ENCODE measurements at places on chromosomes 3 and 15.

DNA sequence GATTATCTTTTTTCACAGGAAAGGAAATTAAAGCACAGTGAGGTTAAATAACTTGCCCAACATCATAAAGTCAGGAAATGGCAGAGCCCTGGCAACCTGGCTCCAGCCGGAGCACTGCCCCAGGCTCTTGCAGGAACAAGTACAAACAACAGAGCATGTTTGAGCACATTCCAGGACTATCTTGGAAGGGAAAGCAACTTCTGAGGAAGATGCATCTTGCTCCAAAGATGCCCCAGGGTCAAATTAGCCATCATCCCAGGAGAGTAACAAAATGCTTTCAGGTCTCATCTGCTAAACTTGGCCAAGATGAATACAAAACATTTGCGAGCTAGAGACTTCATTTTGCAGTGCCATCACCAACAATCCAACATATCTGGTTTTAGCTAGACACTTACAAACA, 162.4 kb upstream of the LRRN1 start:
- no peak for DNase-seq

DNA sequence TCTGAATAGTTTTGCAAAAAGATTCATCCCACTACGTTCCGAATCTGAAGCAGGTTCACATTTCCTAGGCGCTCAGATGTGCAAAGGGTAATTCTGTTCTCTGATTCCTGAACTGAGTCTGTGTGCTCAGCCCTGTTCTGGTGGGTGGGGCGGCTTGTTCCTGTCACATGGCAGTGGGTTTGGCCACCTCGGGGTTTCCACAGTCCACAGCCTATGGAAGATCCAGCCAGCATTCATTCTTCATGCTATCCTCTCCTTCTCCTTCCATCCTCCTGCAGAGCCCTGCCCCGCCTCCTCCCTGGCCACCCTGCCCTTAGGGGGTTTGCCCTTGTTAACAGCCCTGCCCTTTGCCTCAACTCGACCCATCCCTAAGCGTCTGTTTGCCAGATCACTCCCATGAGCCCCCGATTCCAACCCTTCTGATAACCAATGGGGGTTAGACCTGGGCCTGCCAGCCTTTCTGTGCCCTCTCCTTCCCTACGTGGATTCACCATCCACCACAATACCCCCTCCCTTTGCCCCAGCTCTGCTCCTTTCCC, 31.0 kb downstream of the PRR20G start:
- no peak for DNase-seq

DNA sequence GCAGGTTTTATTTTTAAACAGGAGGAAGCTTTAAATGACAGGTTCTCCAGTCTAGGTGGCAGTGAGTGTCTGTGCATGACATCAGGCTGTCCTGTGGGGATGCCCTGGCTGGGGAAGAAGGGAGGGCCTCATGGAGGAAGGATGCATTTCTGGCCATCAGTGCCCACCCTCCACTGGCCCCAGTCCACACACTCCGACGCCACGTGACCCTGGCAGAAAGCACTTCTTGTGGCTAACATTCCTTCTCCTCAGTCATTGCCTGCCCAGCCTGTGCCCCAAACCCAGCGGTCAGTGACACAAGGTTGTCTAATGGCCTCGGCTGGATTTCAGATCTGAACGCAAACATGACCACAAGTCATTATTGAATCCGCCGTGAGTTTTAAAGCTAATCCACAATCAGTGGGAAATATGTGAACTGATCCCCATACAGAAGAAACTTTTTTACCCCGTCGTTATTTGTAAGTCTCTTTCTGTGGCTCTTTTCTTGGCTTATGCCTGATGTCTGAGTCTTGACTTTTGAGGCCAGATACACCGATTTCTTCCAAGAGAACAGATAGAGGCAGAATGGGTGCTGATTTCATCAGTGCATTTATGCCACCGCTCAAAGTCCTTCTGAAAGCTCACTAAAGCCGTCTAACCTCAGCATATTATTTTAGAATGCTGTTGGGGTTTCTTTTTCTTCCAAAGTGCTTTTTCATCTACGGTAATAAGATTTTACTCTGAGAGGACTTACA, 17.3 kb upstream of the LRRK1 start:
- no peak for DNase-seq

DNA sequence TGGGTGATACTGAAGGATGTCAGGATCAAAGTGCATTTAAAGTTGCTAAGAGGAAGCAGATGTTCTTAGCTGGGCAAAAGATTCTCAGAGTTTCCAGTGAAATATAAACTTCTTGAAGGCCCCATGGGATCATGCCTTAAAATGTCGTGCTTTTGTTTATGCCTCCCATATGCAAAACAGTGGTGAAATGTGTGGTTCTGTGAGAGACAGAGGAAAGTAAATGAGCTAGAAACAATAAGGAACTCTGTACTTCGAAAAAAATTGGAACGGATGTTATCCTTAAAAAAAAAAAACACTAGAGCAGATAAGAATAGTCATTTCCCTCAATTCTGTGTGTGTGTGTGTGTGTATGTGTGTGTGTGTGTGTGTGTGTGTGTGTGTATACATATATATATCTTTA, 497.0 kb upstream of the TBL1XR1 start:
- DNase-seq = no peak

DNA sequence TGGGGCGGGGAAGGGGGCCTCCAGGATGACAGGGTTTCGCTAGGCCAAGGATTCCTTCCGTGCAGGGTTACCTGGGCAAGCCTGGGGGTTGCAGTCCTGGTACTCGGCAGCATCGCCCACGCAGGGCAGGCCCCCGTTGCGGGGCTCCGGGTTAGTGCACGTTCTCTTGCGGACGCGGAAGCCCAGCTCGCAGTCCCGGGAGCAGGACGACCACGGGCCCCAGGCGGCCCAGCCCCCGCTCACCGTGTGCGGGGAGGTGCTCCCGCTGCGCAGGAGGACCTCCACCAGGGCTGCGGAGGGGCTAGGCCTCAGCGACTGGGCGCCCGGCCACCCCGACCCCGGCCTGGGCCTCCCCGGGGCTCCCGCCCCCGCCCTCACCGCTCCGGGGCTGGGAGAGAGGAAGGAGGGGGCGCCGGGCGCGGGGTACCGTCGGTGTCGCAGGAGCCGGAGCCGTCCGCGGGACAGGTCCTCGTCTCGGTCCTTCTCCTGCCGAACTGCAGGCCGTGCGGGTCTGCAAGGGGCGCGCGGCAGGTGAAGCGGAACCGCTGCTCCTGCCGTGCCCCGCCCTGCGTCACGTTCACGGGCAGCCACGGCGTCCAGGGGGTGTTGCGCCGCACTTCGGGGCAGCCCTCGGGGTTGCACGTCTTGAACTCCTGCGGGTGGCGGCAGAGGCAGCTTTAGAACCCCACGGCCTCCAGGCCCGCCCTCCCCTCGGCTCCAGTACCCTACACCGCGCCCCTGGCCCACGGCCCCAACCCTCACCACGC, 114.6 kb downstream of the SEMA5B start:
- no peak for DNase-seq

DNA sequence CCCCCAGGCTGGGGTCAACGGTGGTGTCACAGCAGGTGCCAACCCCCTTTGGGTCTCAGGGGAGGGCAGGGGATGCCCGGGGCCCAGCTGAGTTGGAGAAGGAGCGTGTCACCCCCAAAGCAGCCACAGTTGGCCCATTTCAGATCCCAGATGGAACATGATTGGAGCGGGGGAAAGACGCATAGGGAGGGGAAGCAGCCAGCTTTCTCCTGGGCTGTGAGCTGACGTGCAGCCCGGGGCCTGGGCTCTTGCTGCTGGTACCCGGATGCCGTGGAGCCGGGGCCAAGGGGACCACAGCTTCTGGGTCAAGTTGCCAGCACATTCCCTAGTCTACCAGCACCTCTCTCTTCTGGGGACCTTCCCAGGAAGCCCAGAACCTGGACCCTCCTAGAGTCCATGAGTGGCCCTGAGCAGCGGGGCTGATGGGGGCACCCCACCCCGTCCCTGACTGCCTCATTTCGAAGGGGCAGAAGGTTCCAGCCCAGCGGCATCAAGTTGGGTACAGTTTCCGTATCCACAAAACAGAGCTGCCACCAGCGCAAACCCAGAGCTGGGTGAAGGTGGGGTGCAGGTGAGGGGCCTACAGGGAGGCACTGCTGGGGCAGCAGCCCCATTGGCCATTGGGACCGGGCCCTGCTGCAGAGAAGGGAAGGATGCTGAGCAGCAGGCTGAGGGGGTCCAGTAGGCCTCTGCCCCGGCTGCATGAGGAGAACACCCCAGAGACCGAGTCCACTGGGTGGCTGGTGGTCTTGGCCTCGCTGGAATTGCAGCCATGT, 148.8 kb downstream of the NSMCE3 start:
- DNase-seq = no peak

- no peak for DNase-seq
Measured at GRCh38 chr3:88061746-88062145, 2.7 kb downstream of the ZNF654 start.

DNA sequence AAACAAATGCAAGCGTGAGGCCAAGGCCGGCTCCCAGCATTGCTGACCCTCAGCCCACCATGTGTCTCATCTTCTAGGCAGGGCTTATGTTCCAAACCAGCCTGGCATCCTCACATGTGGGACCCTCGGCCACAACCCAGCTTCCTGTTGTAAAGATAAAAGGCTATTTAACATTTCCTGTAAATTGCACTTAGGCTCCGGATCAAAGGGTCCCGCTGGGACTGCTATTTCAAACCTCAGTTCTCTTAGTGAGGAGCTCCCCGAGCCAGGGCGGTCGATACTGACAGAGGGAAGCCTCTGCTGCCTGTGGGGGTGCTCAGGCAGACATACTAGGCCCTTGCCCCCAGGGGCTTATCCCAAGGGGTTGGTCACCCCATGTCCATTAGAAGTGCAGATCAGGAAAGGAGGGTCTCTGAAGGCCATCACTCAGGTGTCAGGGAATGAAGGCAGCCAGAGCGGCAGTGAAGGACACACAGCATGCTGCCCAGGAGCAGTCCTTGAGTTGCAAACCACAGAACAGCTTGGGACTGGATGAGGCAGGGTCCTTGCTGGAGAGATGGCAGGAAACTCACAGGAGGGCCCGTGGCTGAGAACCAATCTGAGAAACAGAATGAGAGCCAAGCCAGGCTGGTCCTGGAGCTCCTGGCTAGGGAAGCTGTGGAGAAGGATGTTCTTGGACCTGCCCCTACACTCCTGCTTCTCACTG, 239.9 kb downstream of the TLE3 start:
- no peak for DNase-seq

DNA sequence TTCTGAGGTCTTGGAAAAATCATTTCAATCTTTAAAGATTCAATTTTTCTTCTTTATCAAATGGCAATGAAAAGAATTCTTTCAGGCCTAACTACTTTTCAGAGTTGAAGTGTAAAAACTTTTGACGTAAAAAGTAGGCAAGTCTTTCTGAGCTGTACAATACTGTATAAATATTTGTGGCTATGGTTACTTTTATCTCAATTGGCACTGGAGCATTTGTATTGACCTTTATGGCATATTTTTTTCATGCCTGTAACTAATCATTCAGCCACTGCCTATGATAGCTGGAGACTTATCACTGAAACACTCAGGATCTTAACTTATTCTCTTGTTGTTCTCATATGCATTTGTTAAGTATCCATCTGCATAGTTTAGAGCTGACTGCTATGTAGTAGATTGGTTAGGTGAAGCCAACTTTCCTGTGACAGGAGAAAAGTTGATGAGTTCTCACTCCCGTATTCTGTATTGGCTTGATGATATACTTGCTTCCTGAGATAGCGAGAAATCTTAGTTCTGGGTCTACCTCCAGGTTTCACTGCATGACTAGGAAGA, 290.4 kb upstream of the TBL1XR1 start:
- no peak for DNase-seq

GRCh38 chr3:154197751-154198150, 76.6 kb downstream of the ARHGEF26 start:
- no peak for DNase-seq

DNA sequence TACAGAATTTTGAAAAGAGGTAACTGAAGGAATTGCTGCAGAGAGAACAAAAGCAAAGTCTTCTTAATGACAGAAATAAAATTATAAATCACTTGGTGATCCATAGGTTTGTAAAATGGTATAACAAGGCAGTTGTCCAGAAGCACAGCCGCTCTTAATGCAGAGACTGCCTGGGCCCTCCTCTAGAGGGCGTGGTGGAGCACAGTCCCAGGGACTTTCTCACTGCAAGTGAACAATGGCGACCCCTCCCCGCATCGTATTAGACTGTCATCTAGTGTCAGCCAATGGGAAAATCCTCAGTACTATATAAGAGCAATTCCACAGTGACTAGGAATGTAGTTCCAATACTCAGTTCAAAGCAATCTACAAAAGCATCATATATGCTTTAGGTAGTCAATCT, 26.4 kb upstream of the ZBED2 start:
- DNase-seq = no peak

DNA sequence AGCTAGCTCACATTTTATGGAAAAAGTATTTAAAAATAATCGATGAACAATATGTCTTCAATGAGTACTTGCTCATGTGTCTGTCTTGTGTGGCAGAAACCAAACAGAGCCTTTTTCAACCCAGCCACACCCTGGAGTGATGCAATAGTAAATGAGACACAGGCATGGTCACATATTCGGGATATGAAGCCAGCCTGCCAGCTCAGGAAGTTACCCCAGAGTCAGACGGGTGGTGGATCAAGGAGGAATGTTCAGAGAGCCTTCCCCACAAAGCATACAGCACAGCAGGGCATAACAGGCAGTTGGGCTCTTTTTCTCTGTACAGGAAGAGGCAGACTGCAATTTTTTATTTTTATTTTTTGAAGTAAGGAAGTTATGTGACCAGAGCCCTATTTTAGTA, 27.3 kb downstream of the LARP6 start:
- no peak for DNase-seq

- no peak for DNase-seq
Measured at GRCh38 chr3:36373666-36374065, 6.6 kb upstream of the STAC start.

DNA sequence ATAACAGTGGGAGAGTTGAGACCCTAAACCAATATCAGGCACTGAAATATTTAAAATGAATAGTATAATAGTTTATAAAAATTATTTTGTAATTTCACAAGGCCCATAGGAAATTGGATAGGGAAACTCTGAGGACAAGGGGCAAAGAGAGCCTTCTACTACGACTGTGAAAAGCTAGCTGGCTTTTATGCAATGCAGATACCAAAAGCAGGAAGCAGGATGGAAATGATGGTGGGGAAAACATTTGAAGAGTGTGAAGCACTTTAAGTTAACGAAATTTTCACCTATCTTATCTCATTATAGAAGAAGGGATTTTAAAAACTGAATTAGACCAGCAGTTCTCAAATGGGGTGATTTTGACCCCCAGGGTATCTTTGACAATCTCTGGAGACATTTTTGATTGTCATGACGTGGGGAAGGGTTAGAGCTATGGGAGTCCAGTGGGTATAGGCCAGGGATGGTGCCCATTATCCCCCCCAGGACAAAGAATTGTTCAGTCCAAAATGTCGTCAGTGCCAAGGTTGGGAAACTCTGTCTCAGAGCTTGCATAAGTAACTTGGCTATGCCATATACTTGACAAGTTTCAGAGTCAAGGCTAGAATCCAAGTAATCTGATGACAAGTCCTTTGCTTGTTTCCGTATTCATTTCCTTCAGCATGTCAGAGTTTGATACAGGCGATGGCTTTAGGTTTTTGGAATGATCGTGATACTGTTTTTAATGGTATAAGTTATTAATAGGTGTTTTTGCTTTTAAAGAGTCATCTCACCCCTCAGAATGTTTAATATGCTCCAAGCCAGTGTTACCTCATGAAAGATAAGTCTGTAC, 126.0 kb downstream of the IL5RA start:
- no peak for DNase-seq

Measured in pancreas (tissue), 10 donors.